ENCODE measurements at places on chromosomes 6 and 20.

GRCh38 chr6:7624796-7625710 lies 35.1 kb downstream of the SNRNP48 start:
- no peak for DNase-seq

- DNase-seq: no peak
Observed at GRCh38 chr20:6726761-6727160, 40.7 kb upstream of the BMP2 start.

DNA sequence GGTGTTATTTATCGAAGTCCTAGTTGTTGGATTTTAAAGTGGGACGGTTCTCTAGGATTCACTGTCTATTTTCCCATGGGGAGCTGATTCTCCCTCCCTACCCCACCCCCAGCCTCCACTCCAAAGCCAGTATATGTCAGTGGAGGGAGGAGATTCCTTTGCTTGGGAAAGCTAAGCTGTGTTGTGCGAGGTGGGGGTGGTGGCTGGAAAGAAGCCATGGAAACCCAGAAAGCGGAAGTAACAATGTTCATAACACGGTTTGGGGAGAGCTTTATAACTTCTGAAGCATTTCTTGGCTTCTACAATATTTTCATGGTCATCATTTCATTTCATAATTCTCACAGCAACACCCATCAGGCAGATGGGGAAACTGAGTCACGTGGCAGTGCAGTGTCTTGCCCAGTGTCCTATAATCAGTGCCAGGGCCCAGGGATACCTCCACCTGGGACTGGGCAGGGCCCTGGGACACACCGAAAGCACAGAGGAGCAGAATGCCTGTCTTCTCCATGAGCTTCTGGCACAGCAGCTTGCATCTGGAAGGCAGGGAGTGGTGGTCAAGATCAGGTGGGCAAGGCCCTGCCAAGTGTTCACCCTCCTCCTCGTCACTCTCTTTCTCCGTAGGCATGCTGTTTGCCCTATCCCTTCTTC lies 4.5 kb downstream of the SUN5 start:
- DNase-seq: no peak

- no peak for DNase-seq
Observed at GRCh38 chr20:53073636-53074415, 101.7 kb downstream of the TSHZ2 start.

DNA sequence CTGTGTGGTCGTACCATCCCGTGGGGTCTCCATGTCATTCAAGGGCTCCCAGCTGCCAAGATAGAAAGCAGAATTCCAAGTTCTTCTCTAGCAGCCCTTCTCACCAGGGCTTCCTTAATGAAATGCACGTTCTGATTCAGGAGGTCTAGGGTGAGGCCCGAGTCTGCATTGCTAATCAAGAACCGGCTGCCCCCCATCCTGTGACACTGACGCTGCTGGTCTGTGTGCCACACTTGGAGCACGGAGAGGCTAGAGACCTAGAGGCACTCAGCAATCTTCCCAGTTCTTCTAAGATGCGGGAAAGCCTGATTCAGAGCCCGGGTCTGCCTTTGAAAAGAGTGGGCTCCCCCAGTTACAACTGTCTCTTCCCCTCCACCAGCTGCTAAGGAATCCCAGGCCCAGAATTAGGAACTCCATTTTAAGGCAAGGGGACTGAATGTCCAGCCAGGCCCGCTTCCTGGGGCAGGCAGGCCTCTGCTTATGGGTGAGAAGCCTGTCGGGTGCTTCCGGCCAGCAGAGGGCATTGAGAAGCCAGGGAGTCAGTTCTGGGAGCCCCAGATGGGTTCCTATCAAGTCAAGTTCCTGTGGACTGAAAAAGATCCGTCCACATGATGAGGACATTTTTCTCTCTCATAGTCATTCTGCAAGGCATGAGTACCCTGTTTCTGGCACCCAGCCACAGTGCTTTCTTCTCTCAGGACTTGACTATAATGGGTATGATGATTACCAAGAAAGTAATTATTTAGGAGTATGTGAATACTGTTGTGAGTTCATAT lies 69.8 kb upstream of the RIN2 start:
- peak; percentile 85 for DNase-seq

DNA sequence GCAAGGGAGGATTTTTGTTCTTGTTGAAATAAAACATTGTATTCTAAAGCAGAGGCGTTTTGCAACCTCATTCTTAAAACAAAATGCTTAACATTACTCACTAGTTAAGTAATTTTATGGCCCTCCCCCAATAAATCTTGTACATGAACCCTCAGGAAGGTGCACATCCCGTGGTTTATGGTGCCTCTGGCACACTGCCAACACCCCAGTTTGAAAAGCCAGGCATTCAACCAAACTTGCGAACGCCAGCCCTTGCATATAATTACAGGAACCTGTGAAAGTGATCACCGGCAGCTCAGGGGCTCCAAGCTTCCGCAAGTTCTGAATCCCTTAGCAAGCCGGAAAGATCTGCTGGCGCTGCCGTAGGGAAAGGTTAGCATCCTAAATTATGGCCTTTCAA lies 1109.0 kb upstream of the FLRT3 start:
- DNase-seq: no peak

DNA sequence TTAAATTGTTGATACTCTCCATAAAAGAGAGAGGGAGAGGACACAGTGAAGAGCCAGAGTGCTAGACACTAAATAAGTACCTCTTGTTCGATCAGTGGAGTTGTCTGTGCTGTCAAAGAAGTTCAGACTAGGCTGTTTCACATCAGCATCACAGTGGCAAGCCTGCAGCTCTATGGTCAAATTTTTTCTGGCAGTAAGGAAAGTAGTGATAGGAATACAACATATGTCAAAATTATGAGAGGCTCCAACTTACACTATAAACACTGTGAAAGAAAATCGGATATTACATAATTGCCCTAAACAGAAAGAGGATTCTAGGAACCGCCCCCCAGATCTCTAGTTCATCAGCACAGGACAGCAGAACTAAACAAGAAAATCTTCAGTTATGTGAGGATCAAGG lies 23.1 kb downstream of the DNAH8 start:
- no peak for DNase-seq

- peak; percentile 14 for DNase-seq
Observed at GRCh38 chr6:156876302-156876701, 99.1 kb downstream of the ARID1B start.

GRCh38 chr20:9523636-9524035 lies 9.2 kb downstream of the LAMP5 start:
- no peak for DNase-seq

DNA sequence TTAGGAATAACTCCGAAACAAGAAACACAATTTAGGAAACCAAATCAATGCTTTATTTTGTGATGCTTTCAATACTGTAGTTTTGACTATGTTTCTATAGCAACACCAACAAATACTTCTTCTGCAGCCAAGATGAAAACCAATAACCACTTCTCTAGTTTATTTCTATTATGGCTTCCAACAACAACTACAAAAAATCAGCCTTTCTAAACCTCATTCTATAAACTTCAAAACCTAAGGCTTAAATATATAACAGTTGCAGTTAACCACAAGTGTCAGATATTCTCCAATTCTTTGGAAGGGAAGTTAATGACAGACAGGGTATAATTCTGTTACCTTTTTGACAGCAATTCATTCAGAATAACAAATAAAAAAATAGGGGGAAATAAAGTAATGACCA lies 80.9 kb downstream of the EPB41L2 start:
- DNase-seq: no peak

DNA sequence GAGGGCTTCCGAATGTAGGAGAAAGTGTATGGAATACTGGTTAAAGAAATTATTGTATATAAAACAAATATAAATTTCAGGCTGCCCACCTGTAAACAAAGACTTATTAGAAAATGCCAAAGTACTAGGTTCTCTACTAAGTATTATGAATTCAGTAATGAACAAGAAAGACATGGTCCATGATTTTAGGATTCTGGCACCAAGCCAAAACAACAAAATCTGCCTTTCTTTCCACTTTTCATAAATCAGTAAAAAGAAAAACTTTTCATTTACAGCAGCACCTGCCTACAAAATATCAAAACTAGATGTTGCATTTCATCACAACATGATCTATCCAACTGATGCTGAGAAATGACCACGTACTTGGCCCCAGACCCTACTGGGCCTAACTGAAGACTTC lies 14.5 kb upstream of the SNRPB start:
- no peak for DNase-seq

DNA sequence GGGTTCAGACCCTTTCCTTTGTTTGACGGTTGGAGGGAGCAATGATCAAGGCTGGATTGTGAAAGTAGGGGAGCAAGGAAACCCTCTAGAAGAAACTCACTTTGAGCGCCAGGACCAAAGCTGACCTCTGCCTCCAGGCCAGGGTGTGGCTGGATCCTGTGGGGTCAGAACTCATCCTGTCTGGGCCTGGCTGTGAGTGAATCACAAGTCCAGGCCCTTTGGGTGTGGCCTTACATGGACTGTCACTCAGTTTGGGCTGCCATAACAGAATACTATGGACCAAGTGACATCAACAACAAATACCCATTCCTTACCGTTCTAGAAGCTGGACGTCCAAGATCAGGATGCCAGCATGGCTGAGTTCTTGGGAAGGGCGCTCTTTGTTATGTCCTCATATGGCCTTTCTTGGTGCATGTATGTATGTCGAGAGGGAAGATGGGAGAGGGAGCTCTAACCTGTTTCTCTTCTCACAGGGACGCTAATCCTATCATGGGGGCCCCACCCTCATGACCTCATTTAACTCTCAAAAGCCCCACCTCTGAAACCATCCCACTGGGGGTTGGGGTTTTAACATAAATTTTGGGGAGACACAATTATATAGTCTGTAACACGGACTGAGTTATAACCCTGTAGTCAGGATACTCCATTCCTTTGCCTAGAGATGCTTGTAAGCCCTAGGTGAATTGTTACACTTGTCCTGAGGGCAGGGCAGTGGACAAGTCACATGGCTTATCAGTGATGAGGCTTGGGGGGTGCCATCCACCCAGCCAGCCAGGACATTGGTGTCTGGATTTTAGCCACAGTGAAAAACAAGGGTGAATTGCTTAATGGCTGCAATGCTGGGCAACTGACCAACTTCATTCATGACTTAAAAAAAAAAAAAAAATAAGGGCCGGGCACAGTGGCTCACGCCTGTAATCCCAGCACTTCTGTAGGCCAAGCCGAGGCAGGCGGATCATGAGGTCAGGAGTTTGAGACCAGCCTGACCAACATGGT lies 80.0 kb downstream of the TRMT11 start:
- peak; percentile 43 for DNase-seq

DNA sequence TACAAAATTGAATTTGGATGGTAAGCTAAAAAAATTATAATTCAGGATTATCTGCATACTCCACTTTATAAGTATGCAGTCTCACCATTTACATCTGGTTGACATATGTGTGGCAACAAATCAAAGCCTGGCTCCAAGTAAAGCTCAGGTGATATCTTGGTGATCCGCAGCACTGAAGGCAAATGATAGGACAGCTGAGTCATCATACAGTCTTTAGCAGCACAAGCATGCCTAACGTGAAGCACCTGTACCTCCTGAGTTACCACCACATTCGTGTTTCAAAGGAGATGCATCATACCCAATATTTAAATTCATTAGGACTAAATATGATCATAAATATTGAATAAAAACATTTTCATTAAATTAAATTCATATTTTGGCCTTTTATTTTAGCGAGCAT lies 11.8 kb upstream of the STX11 start:
- DNase-seq: no peak

GRCh38 chr6:161244725-161245124 lies 29.1 kb downstream of the AGPAT4 start:
- no peak for DNase-seq

DNA sequence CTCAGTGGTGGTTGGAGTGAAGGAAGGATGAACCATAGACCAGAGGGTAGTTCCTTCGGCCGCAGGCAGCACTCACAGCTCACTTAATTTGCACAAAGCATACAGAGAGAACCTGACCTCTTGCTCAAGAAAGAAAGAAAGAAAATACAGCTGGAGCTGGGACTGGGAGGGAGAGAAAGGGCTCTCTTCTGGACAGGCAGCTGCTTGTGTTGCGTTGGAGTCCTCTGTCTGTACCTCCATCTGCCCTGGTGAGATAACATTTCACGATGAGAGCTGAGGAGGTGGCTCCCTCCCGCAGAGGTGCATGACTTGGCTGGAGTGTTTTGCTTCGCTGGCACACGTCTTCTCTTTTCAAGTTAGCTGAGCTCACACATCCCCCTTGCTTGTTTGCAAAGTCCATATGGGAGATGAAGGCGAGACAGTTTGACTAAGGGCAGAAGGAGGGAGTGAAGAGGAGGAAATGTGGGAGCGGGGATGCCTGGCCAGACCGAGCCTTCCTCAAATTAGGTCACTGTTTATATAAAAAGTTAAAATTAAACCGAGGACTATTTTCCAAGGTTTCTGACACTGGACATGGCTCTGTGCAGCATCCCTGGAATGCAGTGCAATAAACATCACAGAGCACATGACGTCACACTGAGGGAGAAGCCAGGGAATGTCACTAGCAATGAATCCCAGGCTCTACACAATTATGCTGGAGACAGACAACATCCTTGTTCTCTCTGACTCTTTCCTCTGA lies 359.4 kb downstream of the CD83 start:
- DNase-seq: peak; percentile 94

DNA sequence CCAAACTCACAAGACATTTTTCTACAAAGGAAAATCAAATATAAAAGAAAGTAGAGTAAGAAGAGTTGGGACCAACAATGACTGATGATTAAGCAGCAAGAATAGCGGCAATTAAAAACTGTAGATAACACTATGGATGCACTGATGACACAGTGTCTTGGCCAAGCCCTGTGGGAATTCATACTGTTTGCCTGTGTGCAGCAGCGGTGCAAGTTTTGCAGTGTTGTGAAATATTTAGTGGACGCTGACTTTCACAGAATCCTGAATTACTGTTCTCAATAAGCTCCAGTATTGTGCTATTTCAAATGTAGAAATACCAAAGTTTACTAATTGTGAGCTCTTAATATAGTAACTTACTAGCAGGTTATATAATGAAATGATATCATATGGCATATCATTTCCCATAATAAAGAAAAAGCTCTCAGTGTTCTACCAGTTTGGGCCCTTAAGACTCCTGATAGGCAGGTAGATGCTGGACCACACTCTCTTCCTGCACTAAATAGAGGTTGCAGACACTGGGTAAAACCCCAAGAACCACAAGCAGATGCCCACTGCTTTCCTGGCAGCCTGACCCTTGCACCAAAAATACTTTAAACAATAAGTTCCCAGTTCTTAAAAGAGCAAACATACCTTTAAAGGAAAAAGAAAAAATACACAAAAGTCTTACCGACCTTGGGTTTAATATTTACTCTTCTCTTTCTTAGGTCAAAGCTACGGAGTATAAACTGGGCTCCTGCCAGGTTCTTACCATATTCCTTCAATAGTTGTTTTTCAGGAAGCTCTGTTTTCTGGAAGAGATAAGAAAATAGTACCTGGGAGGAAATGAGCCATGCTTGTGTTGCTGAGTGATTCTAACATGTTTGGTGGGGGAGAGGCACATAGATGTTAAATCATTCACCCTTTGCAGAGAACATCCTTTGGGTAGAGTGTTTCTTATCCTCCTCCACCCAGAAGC lies 41.6 kb downstream of the ANKEF1 start:
- DNase-seq: peak; percentile 54

GRCh38 chr20:21141825-21142224 lies 15.9 kb downstream of the KIZ start:
- no peak for DNase-seq

GRCh38 chr6:124389127-124389526 lies 573.1 kb upstream of the RNF217 start:
- no peak for DNase-seq

- DNase-seq: no peak
Observed at GRCh38 chr6:5636210-5637030, 370.3 kb downstream of the NRN1 start.

- peak; percentile 46 for DNase-seq
Observed at GRCh38 chr6:11763460-11764249, 14.9 kb downstream of the ADTRP start.

Measured in fibroblast of mammary gland (primary cell).